ENCODE measurements at places on chromosomes 5 and 9. TPM values are rescaled to one million over a fixed set of nuclear protein-coding genes. Genes with fewer than 3 reads are reported as not detected.
A peak's percentile ranks its signal among the peaks of the same experiment; 100 is the strongest.

DNA sequence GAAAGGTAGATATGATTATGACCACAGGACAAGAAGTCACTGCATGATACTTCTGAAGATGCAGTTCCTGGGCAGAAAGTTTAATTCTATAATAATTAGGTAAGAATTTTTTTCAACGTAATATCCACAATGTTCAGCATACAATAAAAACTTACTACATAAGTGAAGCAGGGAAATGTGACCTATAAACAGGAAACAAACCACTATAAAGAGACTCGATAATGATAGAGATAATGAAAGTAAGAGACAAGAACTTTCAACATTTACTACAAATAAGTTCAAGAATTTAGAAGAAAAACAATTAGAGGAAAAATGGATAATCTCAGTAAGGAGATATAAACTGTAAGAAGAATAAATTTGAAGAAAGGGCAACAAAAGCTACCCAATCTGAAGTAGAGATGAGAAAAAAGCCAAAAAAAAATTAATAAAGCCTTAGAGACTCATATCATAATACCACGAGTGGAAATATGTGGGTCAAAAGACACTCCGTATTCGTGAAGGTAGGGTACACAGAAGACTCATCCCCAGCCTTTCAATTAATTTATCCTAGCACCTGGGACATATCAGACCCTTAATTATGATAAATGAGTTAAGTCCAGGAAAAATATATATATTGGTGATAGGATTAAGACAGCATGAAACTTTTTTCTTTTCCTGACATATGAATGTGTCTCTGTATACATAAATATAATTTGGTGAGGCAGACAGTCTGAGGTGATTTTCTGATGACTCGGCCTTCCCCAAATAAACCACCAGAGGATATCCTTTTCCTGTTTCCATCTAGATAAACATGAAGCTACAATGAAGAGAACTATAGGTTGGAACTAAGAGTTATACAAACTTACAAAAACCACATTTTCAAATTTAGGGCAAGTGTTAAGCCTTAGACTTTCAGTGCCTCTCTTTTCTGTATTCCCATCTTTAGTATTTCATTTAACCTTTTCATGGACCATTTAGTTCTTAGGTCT is 120.4 kb downstream of the RAPGEF6 start:
- no peak for DNase-seq

IFNE gene
- 2.9 TPM for total RNA-seq

DNA sequence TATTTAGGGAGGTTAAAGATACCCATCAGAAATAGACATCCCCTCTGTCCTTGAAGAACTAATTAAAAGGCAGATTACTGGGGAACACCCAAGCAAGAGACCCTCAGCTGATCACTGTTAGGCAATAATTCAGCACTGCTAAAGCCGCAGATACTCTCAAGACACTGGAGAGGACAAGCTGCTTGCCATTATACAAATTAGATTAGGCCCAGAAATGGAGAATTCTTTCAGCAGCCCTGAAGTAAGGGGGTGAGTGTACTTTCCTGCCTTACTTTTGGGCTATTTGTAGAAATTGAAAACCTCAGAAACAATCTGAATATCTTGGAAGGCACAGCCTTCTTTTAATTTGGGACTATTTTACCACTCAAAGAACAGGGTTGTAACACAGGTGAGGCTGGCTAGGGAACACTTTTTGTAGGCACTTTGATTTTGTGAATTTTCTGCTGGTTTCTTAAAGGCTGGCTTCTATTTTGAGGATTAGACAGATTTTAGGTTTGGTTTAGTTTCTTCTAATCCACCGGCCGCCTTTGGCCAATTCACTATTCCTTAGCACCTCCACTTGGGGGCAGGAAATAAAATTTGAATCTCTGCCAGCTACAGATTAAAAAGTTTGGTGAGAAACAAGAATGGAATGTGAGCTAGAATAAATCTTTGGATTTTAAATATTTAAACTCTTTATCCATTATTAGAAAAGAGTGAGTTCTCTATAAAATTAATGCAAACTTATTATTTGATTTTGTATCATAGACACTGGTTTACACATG is 106.0 kb downstream of the SMARCA2 start:
- DNase-seq: peak; percentile 23

DNA sequence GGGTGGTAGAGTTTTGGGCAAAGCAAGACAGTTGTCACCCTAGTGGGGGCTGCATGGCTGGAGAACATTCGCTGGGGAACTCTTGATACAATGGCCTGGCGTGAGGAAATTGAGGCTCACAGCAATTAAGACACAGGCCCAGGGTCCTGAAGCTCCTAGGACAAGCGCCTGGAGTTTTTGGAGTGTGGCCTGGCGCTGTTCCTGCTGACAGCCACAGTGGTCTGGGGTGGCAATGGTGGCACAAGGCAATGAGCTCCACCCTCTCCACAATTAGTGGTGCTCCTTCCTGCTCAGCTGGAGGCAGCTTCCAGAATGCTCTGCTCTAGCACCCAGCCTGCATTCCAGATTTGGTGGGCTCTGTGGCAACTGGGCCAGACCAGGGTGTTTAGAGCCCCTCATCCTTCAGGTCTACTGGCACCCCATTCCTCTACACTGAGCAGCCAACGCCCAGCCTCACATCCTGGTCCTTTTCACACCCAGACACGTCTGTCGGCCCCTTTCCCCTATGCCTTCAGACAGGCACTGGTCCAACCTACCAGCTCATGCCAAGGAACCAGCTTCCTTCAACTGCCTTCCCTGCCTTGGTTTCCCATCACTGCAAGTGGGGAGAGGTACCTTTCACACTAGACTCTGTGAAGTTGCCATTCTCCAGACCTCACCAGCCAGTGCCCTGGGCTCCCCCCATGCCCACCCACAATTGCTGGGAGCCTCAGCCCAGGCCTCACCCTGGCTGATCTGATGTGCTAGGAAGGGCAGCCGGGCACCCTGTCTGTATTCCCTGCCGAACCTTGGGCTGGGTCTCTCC is 138.1 kb upstream of the COL5A1 start:
- no peak for DNase-seq

GRCh38 chr5:181058786-181059296 is 18.8 kb downstream of the BTNL9 start:
- no peak for DNase-seq

- peak; percentile 85 for DNase-seq
These were observed 28.3 kb downstream of the RAI14 start for GRCh38 chr5:34684281-34684979.

DNA sequence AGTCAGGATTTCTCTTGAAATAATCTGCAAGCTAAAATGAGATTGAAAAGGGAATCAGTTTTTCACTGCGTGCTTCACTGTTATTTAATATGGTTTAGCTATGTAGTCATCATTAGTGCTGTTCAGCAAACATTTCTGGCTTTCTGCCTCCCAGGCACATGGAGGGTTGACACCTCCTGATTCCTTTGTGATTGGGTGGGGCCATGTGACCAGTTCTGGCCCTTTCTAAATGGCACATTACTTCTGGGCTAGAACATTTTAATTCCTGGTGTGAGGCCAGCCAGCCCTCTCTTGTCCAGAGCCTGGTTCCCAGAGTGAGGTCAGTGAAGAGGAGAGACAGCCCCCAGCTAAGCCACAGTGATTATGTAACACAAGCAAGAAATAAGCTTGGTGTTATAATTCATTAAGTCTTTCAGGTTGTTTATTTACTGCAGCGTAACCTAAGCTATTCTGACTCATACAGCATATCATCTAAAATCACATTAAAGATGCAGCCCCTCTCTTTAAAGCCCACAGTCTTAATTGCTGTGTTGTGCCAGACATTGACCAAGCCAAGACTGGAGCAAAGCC is 17.4 kb upstream of the ARSI start:
- DNase-seq: peak; percentile 83

- no peak for DNase-seq
These were observed 11.9 kb downstream of the TNFAIP8 start for GRCh38 chr5:119367502-119368237.

CCL21 gene
- 51.3 TPM for total RNA-seq

DNA sequence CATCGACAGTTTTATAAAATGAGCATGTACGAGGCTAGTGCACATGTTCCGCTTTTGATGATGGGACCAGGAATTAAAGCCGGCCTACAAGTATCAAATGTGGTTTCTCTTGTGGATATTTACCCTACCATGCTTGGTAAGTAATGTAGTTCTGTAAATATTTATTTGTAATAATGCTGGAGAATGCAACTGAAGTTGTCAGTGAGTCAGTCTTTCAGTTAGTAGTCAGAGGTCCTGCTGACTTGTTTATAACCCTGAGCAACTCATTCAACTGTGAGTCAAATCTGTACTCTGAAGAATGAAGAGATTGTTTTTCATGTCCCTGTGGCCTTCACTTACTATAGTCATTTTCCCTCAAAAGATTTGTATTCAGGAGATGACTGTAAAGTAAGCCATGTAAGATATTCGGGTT is 28.4 kb upstream of the GPR150 start:
- DNase-seq: no peak

GRCh38 chr9:134937164-134937555 is 19.4 kb upstream of the FCN1 start:
- DNase-seq: no peak

DNA sequence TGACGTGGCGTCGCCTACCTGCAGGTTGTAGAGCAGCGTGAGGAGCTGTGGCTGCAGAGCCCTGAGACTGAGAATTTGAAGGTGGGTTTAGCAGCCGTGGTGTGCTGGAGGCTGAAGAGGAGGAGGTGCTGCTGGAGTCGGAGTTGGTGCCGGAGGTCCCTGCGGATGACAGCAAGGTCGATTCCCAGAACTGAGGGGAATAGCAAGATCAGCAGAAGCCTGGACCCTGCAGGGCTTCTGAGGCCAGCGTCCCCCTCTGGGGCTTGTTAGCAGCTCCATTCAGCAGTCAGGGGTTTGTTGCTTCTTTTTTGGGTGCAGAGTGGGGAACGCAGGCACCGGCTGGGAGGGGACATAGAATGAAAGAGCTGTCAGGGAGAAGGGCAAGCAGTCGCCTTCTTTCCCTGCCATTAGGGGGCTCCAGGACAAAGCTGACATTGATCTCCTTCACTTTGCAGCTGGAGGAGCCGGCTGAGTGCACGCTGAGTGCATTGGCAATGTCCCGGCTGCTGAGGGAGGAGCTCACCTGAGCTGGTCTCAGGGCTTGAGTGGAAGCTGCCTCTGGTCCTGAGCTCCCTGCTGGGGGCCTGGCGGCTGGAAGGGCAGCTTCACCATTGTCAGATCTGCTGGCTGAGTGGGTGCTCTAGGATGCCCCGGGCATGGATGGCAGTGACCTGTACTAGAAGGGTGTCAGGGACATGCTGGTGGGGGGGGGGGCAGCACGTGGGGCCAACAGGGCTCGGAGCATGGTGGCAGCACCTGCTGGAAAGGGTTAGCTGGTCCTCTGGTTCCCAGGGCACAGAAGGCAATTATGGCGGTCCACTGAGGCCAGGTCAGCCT is 20.8 kb downstream of the OBP2B start:
- DNase-seq: no peak

- DNase-seq: no peak
These were observed 290.8 kb downstream of the MED10 start for GRCh38 chr5:6087576-6087975.

GRCh38 chr9:8315211-8315610 is 515.6 kb upstream of the DMAC1 start:
- DNase-seq: no peak

GRCh38 chr5:132746954-132747615 is at the start of gene CCNI2:
Gene CCNI2 (plus strand): TSS chr5:132747426. CDS start chr5:132747496, 70 bp downstream.
- peak; percentile 84 for DNase-seq

GRCh38 chr9:21728781-21729180 is 73.7 kb upstream of the MTAP start:
- DNase-seq: no peak

ZNF474 gene
- total RNA-seq: not detected

DNA sequence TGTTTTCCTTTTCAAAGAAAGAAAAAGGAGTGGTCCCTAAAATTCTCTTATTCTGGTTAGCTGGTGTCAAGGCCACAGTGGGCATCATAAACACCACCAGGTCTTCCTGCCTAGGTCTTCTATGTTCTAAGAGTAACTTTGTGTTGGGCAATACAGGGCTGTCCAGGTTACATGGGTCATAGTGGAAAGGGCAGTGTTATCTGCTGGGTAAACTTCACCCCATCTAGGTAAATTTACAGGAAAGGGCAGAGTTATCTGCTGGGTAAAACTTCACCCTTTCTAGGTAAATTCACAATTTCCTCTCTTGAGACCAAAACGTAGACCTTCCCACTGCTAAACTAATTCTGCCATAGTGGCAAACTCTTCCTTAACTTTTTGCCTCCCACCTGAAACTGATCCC is 18.9 kb upstream of the JAKMIP2 start:
- DNase-seq: no peak

DNA sequence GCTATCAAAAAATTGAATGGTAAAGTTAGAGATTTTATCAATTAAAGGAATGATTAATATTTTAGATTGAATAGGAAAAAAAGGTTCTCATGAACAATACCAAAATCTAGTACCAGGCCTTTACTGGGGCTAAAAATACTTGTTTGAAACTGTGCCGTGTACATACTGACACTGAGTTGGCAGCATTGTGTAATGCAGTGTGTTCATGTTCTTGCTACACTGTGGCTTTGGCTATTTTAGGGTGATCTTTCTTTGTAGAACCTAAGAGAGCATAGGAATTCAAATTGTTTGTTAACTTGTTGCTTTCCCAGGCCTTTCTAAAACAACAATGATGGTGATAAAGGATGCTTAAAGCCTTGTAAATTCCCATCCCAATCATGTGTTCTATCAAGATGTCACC is 80.9 kb downstream of the KIF4B start:
- no peak for DNase-seq

DNA sequence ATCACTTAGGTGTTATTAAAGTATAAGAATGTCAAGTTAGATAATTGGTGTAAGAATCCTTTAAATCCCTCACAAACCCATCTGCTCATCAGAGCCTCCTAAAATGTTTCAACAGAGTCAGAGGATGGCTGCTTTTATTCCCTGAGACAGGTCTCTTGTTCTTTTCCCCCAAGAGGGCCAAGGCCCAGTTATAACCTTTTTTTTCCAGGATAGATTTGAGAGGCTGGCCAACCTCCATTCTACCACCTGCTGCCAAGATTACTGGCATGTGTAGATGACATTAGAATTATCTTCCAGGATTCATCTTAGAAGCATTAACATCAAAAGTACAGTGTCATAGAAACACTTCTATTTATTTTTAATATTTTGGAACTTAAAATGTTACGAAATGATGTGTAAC is 305.1 kb downstream of the TRPM3 start:
- DNase-seq: no peak

DUSP1 gene
- total RNA-seq: 409 TPM

IL4 gene
- total RNA-seq: not detected

DNA sequence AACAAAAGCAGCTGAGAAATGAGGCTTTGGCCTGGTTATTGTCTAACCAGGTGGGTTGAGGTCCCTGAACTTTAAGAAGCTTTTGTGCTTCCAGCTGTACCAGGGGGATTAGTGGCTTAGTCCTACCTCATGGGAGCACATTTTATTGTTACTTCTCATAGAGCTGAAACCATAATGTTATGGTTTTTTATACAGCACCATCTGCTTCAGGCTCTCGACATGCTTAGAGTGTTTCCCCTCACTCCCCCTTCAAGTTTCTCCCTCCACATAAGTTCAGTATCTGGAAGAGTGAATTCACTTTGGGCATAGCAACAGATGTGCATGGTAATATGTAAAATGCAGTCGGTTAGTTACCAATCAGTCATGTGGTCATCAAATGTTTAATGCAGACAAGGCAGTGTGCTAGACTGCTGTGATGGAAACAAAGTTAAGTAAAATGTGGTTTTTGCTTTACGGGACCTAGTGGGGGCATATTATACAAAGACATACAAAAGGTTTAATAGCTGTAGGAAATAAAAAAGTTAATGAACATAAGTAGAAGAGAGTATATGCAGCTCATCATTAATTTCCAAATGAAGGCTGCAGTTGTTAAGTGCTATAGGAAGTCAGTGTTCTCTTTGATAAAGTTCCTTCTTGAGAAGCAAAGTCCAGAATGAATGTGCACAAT is 95.9 kb upstream of the SPRY4 start:
- no peak for DNase-seq

PFN3 gene
- not detected for total RNA-seq

GRCh38 chr5:83426855-83427254 is 44.7 kb upstream of the VCAN start:
- no peak for DNase-seq

All from stomach (tissue), 19 donors.